Hair follicular keratinocyte (primary cell): ENCODE measurements at places on chromosomes 7 and 10. TPM values are rescaled to one million over a fixed set of nuclear protein-coding genes. Genes with fewer than 3 reads are reported as not detected.

CALHM1 gene
- total RNA-seq: not detected in 2 replicates

SLC16A9 gene
- 7.8 and 8.4 TPM in 2 replicates for total RNA-seq

CYP2C19 gene
- not detected in 2 replicates for total RNA-seq

GRB10 gene
- total RNA-seq: 10.6 and 21.6 TPM in 2 replicates

SUN3 gene
- total RNA-seq: not detected in 2 replicates

IFIT2 gene
- total RNA-seq: 0.62 and 0.65 TPM in 2 replicates

PRPF18 gene
- 19.2 and 19.7 TPM in 2 replicates for total RNA-seq

NUTM2E gene
- 0.30 TPM in 1 of 2 replicates, not detected in the other for total RNA-seq

PRF1 gene
- total RNA-seq: not detected in 2 replicates

DHX32 gene
- total RNA-seq: 32.8 and 34.6 TPM in 2 replicates

SPDYE2B gene
- total RNA-seq: not detected in 2 replicates
